Colonic mucosa (tissue), 4 donors: ENCODE measurements at places on chromosomes 1 and 21. TPM values are rescaled to one million over a fixed set of nuclear protein-coding genes. Genes with fewer than 3 reads are reported as not detected.
A peak's percentile ranks its signal among the peaks of the same experiment; 100 is the strongest.

The FLG2 gene
- total RNA-seq, result not detected

The OR10Z1 gene
- total RNA-seq, result not detected

The MPL gene
- 0.12 TPM for total RNA-seq

The TSHB gene
- not detected for total RNA-seq

The OR2T6 gene
- total RNA-seq, result not detected

DNA sequence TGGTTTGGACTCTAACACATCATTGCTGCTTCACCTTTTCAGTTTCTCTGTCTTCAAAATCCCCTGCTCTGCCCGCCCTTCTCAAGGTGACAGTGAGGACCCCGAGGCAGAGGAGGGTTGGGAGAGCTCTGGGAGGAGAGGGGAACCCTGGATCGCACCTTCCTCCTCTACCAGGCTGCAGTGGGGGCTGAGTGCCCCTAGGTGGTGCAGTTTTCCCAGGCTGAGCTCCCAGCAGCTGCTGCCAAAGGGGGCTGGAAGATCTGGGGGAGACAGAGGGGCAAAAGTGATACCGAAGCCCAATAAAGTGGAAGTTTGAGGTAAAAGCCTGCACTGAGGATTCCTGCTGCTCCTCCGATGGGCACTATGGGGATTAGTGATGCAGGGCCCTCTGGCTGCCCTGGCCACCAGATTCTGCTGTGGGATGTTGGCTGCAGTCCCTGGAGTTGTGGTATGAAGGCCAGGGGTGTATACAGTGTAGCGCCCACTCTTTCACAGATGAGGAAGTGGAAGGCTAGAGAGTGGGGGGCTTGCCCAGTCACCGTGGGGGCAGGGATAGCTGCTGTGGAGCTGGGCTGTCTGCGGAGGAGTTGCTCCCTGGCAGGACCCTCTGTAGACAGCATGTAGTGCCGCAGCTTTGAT is 40.7 kb upstream of the SCMH1 start:
- DNase-seq, result no peak

DNA sequence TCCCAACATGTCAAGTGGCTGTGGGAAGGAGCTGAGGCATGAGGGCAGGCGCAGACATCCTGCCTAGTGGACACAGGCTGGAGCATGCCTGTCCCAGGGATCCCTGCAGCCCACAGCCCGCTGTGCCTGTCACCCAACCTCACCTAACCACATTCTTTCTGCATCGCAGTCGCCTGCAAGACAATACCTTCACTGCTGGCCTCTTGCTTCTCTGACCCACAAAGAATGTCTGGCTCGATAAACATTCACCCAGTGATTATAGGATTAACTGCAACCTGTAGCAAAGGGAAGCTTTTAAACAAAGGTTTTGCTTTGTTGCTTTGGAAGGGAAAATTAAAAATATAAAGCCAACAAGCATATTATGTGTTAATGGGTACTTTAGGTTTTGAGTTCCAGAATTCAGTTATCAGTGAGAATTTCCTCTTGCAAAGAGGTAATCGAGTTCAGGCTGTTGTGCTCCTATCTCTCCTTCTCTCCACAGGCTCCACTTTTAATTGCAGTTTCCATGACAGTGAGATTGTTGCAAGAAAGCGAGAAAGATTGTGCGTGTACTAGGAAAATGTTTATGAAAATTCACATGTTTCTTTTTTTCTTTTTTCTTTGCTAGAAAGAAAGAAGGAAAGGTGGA is 40.0 kb upstream of the ZNF648 start:
- peak; percentile 19 for DNase-seq

DNA sequence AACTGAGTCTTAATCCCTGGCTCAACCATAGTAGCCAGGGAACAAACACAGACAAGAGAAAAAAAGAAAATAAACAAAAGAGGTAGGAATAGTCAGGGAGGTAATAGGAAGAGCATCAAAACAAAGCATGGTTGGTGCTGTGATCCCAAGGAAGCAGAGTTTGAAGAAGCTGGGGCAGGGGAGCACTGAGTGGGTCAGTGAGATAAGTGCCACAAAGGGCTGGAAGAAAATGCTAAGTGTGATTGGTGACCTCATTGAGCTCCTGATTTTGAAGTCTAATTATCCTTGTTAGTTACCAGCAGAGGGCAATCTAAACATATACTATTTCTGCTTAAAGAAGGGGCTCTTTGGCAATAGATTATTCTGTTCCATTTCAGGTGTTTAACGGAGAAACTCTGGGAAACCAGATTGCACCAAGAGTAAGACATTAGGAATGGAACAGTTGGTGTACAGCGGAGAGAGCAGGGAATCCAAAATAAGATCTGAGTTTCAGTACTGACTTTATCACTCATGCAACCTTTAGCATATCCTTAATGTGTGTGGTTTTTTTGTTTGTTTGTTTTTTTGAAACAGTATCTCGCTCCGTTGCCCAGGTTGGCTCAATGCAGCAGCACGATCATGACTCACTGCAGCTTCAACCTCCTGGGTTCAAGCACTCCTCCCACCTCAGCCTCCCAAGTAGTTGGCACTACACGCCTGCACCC is 30.7 kb upstream of the KIAA1614 start:
- DNase-seq, result no peak

DNA sequence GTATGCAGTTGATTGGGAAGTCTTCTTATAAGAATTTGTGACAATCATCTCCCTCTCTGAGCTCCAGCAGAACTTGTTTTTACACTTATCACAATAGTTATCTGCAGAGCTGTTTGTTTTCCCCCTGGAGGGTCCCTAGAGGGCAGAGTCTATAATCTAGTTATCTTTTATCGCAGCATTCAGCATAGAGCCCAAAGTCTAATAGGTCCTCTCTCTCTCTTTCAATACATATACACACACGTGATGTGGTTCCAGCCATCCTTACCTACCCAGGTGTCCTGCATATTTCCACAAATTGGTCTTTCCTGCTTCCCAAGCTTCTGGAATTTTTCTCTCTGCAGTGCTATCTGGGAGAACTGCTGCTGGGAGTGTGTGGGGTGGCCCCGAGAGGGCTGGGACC is 229.6 kb upstream of the KIAA0040 start:
- DNase-seq, result no peak

- DNase-seq, result no peak
These were observed 1353.2 kb upstream of the ADGRL2 start for GRCh38 chr1:80447526-80447925.

GRCh38 chr21:39110431-39110830 is 72.8 kb downstream of the PSMG1 start:
- no peak for DNase-seq

GRCh38 chr1:160436966-160437365 is 36.6 kb downstream of the VANGL2 start:
- no peak for DNase-seq

DNA sequence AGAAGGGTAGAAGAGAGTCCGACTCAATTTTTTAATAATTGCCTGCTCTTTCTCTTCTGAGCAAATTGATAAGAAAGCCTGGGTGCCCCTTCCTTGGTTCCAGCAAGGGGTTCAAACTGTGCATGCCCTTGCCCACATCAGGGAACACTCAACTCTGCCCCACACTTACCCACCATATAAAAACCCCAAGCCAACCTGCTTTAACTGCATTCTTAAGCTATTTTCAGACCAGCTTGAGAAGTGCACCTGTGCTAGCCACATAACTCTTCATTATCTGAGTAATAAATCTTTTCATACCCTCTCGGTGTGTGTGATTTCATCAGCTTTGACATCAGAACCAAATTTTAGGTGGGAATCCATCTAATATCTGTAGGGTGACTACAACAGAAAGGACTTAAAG is 509.6 kb downstream of the MRPL39 start:
- no peak for DNase-seq

GRCh38 chr1:193285641-193286040 is 99.2 kb upstream of the B3GALT2 start:
- DNase-seq, result no peak

- DNase-seq, result no peak
These were observed 7.0 kb upstream of the USP25 start for GRCh38 chr21:15722591-15723324.

- no peak for DNase-seq
These were observed 2.7 kb downstream of the DIO1 start for GRCh38 chr1:53896635-53897229.

DNA sequence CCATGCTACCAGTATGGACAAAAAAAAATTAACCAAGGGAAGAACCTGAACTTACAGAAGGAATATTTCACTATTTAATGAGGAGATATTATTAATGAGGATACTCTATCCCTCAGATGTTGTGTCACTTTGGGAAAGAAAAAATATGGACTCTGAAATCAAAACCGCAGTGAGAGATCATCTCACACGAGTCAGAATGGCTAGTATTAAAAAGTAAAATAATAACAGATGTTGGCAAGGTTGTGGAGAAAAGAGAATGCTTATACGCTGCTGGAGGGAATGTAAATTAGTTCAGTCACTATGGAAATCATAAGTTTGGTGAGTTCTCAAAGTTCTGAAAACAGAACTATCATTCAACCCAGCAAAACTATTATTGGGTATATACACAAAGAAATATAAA is 30.9 kb downstream of the TNFSF4 start:
- DNase-seq, result no peak

DNA sequence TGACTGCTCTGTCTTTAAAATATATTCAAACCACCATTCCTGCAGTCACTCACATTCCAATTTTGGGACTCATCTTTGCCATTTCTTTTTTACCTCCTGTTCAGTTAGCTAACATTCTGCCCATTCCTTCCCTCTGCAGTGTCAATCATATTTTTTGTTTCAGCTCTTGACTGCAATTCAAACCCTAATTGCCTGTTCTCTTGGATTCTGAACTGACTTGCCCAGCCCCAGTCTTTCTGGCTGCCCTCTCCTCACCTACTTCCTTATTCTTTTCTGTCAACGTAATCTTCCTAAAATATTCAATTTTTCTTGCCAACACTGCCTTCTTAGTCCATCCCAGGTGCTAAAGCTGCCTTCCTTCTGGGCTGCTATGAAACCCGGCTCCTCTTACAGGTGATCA is 6.1 kb downstream of the PRDM2 start:
- DNase-seq, result no peak

GRCh38 chr1:36702963-36703362 is 220.2 kb upstream of the CSF3R start:
- no peak for DNase-seq

DNA sequence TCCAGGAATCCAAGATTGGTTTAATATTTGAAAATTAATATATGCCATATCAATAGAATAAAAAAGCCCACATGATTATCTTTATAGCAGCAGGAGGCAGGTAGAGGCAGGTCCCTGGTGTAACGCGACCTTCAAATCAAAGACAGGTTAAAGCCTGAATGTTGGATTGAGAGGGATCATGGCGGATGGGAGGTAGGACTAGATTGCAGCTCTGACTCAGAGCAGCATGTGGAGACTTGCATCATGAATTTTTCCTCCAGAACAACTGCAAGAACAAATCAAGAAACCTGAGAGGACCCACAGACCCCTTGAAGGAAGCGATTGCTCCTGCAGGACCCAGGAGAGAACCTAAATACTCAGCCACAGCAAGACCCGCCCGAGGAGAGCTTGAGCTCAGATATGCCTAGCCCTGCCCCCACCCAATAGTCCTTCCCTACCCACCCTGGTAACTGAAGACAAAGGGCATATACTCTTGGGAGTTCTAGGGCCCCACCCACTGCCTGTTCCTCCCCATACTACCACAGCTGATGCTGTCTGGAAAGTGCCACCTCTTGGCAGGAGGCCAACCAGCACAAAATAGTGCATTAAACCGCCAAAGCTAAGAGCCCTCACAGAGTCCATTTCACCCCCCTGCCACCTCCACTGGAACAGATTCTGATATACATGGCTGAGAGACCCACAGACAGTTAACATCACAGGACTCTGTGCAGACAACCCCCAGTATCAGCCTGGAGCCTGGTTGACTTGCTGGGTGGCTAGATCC is 19.5 kb downstream of the S100B start:
- DNase-seq, result no peak

DNA sequence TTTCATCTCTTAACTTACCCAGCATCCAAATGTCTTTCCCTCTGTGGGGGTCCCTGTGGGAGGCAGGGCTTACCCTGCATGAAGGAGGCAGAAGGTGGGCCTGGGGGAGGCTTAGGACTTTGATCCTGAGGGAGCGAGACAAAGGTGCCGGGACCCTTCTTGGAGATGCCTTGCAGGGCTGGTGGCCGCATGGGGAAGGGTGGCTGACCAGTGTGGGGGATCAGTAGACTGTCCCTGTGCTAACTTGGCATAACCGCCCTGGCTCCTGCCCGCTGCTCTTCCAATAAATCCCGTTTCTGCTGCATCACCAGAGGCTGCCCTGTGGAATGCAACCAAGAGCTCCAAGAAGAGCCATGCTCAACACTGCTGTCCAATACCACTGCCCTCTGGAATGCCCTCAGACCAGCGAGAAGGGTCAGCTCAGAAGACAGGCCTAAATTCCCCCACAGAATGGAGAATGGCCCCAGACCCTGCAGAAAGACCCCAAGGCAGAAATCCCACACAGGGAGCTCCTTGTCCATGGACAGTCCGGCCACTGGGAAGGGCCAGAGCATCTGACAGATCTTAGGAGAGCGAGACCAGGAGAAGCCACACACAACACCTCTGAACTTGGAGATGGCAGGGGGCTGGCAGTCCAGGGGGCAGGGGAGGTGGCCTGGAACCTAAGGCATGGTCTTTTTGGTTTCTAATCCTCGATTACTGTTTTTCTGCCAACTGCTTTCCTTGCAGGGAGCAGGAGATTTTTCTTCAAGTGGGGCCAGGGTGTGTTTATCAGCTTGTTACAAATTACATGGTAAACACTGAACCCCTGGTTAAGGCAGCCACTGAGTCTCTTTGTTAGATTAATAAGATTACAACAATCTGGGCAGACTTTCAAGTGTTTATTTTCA is 46.7 kb upstream of the DMRTB1 start:
- no peak for DNase-seq

DNA sequence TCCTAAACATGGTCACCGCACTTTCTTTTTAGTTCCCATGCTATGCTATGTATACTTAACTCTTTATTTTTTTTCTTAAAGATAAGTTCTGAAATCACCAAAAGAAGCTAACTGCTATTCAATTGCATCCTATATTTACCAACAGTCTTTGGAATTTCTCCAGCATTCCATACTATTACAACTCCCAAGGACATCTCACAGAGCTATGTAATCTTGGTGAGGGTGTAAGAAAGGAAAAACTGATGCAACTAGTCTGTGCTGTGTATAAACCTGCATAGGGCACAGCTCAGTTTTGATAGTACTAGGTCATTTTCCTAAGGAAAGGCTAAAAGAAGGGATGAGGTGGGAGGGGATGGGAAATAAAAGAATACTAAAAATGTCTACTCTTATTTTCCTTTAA is 78.0 kb downstream of the PTPN14 start:
- DNase-seq, result no peak

GRCh38 chr1:15289251-15289651 is 42.2 kb downstream of the FHAD1 start:
- no peak for DNase-seq

DNA sequence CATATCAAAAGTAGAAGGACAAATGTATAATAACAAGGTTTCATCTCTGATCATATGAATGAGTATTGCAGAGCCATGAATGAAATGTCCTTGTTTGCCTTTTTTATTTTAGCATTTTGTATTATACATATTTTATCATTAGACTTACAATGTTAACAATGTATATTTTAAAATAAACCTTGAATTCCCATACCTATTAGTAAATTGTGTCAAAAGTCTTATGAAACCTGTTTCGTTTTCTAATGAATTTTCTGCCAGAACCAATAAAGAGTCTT is 646 bp downstream of the DNAJB4 start:
- DNase-seq, result no peak

- DNase-seq, result no peak
These were observed 130.7 kb upstream of the IGSF21 start for GRCh38 chr1:17976854-17977253.
